ENCODE measurements at places on chromosomes 6 and 20.

DNA sequence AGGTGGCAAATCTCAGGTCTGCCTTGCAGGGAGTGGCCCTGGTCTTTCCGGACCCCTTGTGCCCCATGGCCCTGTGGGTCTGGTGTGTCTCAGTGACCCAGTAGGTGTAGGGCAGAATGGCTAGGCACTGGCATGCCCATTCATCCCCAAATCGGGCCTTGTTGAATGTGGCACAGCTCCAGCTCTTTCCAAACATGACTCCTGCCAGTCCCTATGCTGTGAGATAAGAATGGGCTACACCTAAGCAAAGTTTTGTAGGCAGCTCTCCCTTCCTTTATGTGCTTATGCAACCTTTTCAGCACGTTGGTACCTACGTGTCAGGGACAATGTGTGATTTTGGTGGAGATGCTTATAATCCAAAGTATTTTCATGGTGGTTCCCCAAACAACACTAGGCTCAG lies 33.9 kb downstream of the FOXO3 start:
- DNase-seq, result no peak

GRCh38 chr6:43927532-43928210 lies 157.7 kb downstream of the VEGFA start:
- no peak for DNase-seq

- DNase-seq, result no peak
These were observed 10.6 kb downstream of the TAB2 start for GRCh38 chr6:149328083-149328482.

DNA sequence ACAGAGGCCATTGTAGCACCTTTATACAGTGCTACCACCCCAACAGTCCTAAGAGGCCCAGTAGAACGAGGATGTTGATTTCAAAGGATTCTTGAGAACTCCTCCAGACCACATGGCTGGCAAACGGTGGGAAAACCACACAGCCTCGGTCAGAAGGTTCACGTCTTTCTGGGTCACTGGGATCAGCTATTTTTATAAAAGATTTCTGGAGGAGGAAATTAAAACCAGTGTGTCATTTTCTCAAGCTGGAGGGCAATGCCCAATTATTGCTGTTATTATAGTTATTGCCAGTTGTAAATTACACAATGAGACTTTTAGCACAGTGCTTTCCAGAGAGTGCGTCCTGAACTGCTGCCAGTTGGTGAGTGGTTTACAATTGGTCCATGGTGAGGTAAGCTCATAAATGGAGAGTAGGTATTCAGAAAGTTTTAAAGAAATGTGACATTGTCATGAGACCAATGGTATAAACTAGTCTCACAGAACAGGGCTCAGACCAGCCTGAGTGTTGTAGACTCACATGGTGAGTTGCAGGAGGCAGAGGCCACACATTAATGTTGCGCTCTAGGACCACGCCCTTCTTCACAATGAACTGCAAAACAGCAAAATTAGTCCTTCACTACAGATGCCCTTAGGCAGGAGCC lies 8.4 kb upstream of the PPP1R14C start:
- DNase-seq, result no peak

- DNase-seq, result no peak
These were observed 31.7 kb downstream of the FOXC1 start for GRCh38 chr6:1641343-1641885.

- DNase-seq, result no peak
These were observed 47.7 kb upstream of the RNF182 start for GRCh38 chr6:13877051-13877450.

DNA sequence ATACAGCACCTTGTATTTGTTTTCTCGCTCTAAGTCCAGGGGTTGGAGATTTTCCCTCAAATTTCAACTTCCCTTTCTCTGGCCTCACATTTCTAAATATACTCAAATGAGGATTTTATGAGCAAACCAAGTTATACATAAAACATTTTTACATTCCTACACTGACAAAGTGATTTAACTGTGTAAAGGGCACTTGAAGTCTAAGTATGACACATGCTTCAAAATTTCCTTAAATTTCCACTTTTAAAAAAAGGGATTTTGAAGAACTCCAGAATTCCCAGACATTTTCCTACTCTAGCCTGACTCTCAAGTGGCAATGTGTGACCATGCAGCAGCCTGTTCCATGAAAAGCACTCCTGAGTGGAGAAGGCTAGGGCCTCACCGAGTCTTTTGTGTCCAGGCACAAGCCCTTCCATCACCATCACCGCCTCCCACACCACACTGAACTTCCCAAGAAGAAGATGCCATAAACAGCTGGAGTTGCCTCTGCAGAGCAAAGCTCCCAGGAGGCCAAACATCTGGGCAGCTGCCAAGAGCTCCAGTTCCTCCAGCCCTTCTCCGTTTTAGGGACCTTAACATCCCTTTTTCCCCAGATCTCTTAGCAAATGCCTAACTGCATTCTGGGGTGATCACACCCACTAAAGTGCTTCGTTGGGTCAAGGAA lies 68.9 kb downstream of the NCR2 start:
- DNase-seq, result no peak

- DNase-seq, result no peak
These were observed 16.8 kb upstream of the EEF1A1 start for GRCh38 chr6:73537677-73538076.

Data from G401 (cell line).